A549 treated with CpdA at 1 μM for 4 hours (cell line): ENCODE measurements at places on chromosomes 2 and 18. TPM values are rescaled to one million over a fixed set of nuclear protein-coding genes. Genes with fewer than 3 reads are reported as not detected.

KIAA2012 gene
- total RNA-seq = not detected in 5 replicates

ZEB2 gene
- total RNA-seq = 3.4 to 8.1 TPM (median 4.6 TPM) in 5 replicates

FAM161A gene
- 6.1 to 9.3 TPM (median 7.5 TPM) in 5 replicates for total RNA-seq

SLC8A1 gene
- total RNA-seq = 0.40 to 0.59 TPM (median 0.48 TPM) in 5 replicates

ZDBF2 gene
- 0.86 to 1.6 TPM (median 1.2 TPM) in 5 replicates for total RNA-seq

ETAA1 gene
- 8.4 to 11.2 TPM (median 9.2 TPM) in 5 replicates for total RNA-seq

ABCG8 gene
- total RNA-seq = not detected in 5 replicates

NOL4 gene
- total RNA-seq = not detected in 5 replicates
